Activated T-helper 2 cell treated with anti-CD3 and anti-CD28 coated beads, Interferon-gamma antibody, Interleukin-2, Interleukin-4, amounts not matched to agents 10 μg/mL and 5 μg/mL and 100 μg/mL, durations not matched to agents 14 hours and 24 hours and 36 hours (primary cell): ENCODE measurements at places on chromosomes 7 and 10.
A peak's percentile ranks its signal among the peaks of the same experiment; 100 is the strongest.

- DNase-seq: no peak
Observed at GRCh38 chr10:62590306-62590705, 214.2 kb upstream of the ADO start.

- peak; percentile 39 for DNase-seq
Observed at GRCh38 chr10:88987243-88987725, 3.3 kb upstream of the FAS start.

GRCh38 chr10:30057421-30057841 is 2.0 kb downstream of the JCAD start:
- DNase-seq: no peak

DNA sequence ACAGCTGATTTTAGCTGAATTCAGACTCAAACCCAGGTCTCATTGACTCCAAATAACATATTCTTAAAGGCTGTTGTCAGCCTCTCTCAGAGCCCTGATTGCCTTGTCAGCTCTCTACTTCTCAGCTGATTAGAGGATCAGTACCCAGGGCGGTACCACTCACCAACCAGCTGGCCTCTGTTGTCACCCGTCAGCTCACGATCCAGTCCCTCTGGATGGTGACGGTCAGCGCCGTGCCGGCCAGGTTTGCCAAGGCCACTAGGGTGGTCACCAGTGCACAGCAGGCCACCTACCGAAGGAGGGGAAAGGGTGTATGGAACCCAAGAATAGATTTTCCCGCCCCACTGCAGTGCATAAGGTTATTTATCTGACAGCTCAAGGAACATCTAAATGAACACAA is 52.3 kb upstream of the TOMM7 start:
- no peak for DNase-seq

DNA sequence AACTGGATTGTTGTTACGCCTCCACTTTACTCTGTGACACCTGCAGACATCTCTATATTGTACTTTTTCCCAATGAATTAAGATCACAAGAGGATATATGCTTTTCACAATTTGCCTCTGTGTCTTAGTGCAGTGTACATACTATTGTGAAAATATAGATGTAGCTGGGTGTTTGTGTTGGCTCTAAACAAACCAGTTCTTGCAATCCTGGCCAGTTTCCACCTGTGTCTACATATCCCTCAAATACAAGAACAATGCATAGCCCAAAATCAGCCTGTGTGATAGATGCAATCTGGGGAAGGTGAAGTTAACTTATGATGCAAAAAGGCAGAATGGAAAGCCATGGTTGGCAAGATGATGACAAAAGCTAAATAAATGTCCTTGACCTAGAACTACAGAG is 36.5 kb upstream of the DLD start:
- DNase-seq: no peak

- DNase-seq: no peak
Observed at GRCh38 chr7:155643804-155644177, 670 bp upstream of the RBM33 start.

- DNase-seq: no peak
Observed at GRCh38 chr7:96921231-96921630, 84.1 kb upstream of the DLX6 start.

- DNase-seq: no peak
Observed at GRCh38 chr7:95209276-95209675, 115.1 kb downstream of the PON1 start.

DNA sequence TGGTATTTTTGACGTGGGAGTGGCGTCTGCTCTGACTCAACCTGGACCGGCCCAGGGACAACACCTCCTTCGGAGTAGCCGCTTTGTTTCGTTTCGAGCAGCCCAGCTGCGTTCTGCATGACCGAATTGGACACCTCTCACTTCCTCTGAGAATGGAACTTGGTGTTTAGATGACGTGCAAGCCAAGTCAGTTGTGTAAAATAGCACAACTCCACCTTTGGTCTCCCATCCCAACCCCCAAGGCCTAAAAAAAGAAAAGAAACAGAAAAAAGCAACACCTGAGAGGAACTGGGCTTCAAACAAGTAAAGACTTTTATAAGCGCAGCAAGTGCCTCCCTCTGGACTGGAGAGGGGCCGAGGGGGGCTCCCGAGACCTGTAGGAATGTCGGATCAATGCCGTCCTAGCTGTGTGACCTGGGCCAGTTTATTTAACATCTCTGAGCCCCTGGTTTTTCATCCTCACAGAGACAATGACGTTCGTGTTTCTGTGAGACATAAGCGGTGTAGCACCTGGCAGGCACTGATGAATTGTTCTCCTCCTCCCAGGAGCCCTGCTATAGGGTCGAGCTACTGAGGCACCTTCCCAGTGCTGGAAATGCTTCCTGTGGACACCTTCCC is 52.0 kb upstream of the SMNDC1 start:
- DNase-seq: peak; percentile 70

DNA sequence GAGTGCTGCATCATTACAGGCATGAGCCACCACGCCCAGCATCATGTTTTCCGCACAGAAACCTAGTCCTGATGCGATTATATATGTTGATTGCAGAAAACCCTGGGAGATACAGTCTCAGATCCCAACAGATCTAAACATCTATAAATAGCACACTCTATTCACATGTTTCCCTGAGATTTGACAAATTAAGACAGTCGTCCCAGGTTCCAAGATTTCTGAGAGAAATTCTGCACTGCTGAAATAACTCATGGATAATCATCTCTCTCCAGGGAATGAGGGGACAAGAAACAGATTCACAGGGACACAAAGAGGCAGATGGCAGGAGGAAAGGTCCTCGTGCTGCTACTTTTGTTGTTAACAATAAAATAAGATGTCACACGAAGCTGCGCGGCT is 393.1 kb upstream of the CELF2 start:
- no peak for DNase-seq

DNA sequence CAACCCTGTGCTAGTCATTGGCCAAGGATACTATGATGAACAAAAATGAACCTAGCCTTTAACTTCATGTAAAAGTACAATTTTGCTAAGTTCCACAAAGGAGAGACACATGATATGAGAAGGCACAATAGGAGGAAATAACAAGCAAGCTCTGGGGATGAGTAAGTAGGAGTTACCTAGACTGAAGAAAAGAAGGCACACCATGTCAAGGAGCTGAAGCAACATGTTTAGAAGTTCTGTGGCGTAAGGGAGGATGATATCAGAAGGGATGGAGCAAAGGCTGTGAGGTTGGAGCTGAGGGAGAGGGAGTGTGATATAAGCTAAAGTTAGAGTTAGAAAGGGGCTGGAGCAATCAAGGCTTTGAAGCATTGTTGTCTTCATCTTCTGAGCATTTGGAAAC is 25.6 kb downstream of the KIFBP start:
- DNase-seq: no peak

DNA sequence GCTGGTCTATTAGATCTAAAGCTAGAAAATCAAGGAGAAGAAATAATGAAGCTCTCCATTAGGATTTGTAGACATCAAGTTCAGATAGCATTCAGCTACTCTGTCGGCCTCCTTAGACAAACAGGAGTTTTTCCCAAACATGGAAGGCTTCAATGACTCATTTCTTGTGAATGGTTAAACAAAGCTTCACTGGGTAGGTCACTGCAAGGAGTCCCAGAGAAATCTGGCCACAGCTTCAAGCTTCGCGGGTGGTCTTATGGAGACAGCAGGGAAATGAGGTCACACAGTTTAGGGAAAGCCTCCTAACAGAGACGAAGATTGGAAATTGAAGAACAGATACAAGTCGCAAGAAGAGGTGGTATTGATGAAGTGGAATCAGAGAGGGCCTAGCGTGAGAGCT is 22.6 kb upstream of the LRRC72 start:
- no peak for DNase-seq

GRCh38 chr7:18128846-18129245 is 101.2 kb upstream of the PRPS1L1 start:
- DNase-seq: no peak

GRCh38 chr7:113819474-113819873 is 99.3 kb downstream of the PPP1R3A start:
- DNase-seq: no peak

DNA sequence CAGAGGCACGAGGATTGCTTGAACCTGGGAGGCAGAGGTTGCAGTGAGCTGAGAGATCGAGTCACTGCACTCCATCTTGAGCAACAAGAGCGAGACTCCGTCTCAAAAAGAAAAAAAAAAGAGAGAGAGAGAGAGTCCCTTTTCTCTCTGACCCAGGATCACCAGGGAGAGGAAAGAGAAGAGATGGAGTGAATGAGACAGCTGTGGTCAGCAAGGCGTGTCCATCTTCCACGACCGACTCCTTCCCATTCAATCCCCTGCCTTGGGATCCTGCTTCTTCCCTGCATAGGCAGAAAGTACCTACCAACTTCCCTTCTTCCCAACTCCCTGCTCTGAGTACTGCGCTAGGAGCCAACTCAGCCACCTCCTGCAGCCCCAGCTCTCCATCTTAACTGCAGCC is 5.2 kb upstream of the ZAN start:
- no peak for DNase-seq

DNA sequence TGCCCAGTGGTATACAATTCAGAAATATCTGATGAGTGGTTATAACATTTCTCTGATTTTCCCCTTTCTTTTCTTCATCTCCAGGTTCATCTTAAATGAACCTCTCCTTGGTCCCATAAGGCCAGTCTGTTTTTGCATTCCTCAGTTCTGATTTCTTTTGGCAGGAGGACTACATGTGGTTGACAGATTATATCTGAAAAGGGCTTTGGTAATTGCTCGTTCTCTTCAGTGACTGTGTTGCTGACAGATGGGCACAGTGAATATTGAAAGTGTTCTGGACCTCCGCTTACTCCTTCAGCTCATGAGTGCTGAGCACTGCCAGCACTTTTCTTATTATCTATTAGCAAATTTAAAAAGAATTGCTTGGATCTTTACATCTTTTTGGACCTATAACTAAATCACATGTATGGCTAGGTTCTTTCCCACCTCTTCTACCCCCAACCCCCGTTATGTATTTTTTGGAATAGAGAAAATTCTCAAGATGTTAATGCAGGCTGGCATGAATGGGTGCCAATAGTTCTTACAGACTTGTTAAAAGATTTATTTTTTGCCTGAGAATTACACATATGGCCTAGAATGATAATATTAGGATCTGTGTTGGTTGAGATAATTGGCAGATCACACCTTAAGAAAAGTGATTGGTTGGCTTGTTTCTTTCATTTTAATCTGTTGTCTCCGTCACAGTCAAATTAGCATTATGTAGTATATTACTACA is 323.0 kb downstream of the EXOC4 start:
- no peak for DNase-seq

DNA sequence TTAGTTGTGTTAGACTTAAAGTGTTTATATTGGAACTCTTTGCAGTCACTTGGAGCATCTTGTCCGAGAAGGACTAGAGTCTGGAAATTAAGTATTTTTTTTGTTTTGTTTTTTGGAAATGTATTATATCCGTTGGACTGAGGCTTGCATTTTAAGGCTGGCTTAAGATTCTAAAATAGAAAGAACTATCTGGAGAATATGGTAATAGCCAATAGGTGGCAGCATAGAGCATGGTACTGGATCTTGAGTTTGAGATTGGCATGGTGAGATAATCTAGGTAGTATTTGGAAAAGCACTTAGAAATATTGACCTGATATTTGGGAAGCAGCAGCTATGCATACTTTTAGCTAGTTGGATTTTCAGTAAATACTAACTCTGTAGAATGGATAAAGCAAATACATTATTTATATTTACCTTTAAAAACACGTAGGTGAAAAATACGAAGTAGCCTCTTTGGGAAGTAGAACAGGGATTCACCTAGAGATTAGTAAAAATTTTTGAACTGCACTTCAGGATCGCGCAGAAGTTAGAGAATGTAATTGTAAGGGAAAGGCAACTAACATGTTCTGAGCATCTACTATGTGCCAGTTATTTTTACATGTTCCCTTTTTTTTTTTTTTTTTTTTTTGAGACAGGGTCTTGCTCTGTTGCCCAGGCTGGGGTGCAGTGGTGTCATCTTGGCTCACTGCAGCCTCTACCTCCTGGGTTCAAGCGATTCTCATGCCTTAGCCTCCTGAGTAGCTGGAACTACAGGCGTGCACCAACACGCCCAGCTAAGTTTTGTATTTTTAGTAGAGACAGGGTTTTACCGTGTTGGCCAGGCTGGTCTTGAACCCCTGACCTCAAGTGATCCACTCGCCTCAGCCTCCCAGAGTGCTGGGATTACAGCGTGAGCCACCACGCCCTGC is 78.6 kb downstream of the LCOR start:
- DNase-seq: no peak

DNA sequence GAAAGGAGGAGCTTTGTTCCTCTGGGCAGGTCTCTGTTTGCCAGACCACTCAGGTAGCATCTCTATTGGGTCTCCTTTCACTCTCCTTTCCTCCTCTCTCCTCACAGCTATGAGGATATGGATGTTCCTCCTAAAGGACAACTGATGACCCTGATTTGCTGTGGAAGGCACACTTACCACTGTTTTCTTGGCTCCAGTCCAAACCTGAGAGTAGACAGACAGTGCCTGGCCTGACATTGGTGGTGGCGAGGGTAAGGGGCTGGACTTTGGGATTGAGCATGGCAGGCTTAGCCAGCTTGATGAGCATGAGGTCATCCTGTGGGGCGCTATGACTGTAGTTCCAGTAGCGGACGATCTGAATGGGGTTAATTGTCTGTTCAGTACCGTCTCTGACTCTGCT is 3.6 kb downstream of the PRSS37 start:
- DNase-seq: no peak

DNA sequence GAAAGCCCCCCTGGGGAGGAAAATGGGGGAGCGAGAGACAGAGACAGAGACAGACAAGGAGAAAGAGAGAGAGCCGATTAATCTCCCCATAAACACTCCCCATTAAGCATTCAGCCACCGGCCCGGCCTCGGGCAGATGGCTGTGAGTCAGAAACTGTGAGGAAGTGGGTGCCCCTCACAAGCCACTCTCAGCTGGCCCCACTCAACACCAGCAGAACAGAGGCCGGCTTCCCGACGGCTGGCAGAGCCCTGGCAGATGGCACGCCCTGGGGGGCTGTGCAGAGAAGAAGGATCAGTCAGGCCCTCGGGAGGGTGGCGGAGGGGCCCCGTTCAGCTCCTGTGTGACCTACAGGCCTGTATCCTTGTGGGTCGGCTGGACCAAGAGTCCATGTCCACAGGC is 41.2 kb downstream of the CAMK2B start:
- DNase-seq: no peak

- no peak for DNase-seq
Observed at GRCh38 chr7:116727432-116728009, 55.5 kb downstream of the MET start.

GRCh38 chr10:99532687-99533495 is at the start of gene NKX2-3:
TSS of gene NKX2-3 (plus strand) at chr10:99532942. CDS start at chr10:99533132, 190 bp downstream.
- DNase-seq: no peak

DNA sequence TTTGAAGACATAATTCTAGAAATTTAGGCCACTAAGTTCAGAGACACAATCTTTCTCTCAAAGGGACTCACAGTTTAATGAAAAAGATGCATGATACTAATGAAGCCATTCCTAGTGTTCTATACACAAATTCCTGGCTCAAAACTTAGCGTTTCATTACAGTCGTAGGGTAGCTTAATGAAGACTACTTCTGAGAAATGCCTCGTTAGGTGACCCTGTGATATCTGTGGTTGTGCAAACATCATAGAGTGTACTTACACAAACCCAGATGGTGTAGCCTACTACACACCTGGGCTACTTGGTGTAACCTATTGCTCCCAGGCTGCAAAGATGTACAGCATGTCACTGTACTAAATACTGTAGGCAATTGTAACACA is 488 bp upstream of the CHCHD3 start:
- no peak for DNase-seq

- DNase-seq: no peak
Observed at GRCh38 chr10:79293841-79294581, 53.3 kb upstream of the PPIF start.

GRCh38 chr7:86978808-86979506 is 80.5 kb downstream of the ELAPOR2 start:
- no peak for DNase-seq

- no peak for DNase-seq
Observed at GRCh38 chr10:3760083-3760482, 24.9 kb downstream of the KLF6 start.

- no peak for DNase-seq
Observed at GRCh38 chr10:72177454-72177853, 38.4 kb upstream of the ANAPC16 start.
